ENCODE measurements at places on chromosomes 11 and 22.

DNA sequence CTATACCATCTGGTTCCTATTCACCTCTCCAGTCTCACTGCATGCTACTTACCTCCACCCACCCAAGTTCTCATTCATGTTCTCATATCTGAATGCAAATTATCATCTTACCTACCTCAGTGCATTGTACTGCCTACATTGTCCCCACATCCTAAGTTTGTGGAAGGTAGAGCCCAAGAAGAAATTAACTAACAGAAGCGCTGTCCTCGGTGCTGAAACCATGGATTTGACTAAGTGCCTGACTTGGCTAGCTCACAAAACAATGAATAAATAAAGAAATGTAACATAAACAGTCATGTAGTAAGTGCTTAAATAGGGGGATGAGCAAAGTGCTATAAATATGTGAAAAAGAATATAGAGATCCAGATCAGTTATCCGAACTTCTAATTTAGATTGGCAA is 63.2 kb downstream of the GRIA4 start:
- DNase-seq = no peak

DNA sequence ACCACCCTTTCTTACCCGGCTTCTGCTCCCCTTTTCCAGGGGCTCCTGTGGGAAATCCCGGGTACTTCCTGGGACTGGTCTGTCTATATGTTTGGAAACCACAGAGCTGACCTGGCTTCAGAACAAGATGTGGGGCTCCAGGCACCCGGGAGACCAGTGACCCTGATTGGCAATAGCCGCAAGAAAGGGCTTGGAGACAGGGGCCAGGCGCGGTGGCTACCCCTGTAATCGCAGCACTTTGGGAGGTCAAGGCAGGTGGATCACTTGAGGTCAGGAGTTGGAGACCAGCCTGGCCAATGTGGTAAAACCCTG is 3.2 kb upstream of the NEAT1 start:
- DNase-seq = no peak

DNA sequence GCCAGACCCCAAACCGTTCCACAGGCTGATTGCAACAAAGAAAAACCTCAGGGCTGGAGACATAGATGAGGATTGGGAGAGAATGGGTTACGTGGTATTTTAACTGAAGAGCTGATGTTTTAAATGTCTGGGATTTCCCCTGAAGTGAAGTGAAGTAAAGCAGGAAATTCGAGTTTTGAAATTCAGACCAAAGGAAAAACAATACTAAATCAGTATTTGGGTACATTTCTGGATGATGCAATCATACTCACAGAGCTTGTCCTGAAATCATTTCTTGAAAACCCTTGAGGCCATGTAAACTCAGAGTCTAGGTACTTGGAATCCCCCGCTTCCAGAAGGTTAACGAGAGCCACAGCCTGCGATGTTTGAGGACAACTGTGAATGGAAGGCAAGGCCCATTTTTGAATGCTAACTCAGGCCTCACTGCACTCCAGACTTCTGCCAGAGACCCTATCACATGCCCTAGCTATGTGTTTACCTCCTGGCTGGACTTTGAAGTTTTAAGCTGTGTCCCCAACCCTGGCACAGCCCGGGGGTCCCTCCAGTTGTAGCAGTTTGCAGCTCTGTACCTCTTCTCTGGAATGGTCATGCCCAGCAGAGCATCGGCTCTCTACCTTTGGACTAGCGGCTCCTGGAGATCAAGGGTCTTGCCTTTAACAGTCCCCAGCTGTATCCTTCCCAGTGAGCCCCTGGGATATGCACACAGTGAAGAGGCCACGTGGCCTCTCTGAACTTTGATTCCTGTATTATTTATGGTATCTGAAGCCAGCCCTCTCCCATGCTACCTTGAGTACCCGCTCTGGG is 5.4 kb upstream of the FTH1 start:
- DNase-seq = no peak

- no peak for DNase-seq
Observed at GRCh38 chr22:24414523-24414922, 12.9 kb upstream of the ADORA2A start.

GRCh38 chr11:114928260-114928870 is 250.0 kb downstream of the NXPE2 start:
- DNase-seq = no peak

All from stimulated activated naive CD4-positive, alpha-beta T cell treated with Interleukin-2 at 50 U/mL for 16 hours (primary cell).